ENCODE measurements at places on chromosomes 1 and 21. TPM values are rescaled to one million over a fixed set of nuclear protein-coding genes. Genes with fewer than 3 reads are reported as not detected.

DNA sequence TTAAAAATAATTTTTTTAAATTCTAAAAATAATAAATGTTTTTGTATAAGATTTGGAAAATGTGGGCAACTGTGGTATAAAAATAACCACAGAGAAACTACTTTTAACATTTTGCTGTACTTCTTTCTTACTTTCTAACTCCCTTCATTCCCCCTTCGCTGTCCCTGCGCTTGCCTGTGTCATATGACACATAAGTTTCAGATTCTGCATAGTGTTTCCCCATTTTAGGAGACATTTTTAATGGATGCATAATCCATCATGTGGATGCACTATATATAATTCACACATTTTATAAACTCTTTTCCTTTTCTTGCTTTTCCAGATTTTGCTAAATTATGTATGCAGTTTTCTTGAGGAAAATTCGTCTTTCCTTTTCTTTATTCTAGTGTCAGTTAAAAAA is 16.3 kb downstream of the ATG4C start:
- no peak for DNase-seq

GRCh38 chr1:50527249-50527986 is 104.2 kb upstream of the DMRTA2 start:
- no peak for DNase-seq

DNA sequence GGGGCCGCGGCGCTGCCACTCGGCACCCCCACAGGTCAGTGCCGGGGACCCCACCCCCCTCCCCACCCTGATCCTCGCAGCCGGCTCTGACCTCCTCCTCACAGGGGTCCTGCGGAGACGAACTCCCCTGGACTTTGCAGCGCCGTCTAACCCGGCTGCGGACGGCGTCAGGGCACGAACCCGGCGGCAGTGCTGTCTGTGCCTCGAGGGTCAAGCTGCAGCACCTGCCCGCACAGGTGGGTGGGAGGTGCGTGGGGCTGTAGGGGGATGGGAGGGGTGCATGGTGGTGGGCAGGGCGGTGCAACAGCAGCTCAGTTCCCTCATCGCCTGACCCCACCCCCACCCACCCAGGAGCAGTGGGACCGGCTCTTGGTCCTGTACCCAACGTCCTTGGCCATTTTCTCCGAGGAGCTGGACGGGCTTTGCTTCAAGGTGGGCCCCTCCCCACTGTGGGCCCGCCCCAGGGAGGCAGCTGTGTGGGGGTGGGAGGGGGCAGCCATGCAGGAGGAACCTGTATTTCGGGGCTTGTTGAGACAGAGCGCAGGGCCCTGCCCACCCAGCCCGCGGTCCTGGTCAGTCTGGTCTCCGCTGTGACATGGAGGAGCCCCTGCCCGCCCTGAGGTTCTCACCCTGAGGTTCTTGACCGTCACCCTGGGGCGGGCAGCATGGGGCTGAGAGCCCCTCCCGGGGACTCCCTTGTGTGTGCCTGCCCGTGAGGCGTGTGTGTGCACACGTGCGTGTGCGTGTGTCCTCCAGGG is 4.9 kb downstream of the PLEKHN1 start:
- DNase-seq: no peak

DNA sequence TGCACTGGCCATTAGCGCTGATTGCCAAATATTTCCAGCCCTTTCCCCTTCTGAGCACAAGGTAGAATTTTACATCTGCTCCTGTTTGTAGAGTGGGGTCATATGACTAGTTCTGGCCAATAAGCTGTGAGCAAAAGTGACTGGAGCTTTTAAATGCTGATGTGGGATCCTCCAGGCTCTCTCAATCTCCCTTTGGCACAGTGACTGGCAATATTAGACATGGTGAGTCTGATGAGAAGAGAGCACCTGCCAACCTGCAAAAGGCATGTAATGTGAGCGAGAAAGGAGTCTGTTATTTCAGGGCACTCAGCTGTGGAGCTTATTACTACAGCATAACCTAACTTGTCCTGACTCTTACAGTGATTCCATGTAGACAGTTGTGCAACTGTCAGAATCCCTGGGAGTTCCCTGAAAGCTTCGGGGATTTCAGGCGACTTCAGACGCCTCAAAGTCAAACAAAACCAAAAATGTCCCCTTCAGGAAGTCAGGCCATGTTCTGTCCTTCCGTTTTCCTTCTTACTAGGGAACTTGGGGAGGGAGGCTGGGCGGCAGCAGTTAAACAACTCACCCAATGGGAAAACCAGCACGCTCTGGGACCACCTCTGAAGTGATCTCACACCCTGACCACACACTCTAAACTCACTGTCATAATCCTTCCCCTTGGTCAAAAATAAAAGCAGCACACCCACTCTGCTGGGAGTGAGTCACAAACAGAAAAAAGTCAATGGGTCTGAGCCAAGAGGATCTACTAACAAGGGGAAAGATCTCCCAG is 3.6 kb upstream of the RASSF5 start:
- DNase-seq: peak; percentile 64

- no peak for DNase-seq
Observed at GRCh38 chr1:23196627-23197328, 20.5 kb downstream of the HTR1D start.

- no peak for DNase-seq
Observed at GRCh38 chr21:46248422-46248782, 19.8 kb upstream of the LSS start.

GRCh38 chr1:60739729-60740128 is 342.6 kb upstream of the NFIA start:
- DNase-seq: no peak

DNA sequence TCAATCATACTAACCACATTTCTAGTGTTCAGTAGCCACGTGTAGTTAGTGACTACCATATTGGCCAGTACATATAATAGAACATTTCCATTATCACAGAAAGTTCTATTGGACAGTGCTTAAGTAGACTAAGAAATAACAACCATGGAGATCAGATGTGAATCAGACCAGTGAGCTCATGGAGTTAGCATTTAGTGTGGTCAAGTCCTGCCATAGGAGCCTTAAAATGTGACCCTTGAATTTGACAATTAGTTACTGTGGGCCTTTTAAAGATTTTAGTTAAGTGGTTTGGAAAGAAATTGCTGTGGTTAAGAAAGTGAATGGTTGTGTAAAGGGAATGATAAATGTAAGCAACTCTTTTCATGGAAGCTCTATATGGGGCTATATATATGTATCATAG is 123.4 kb downstream of the POU2F1 start:
- no peak for DNase-seq

DNA sequence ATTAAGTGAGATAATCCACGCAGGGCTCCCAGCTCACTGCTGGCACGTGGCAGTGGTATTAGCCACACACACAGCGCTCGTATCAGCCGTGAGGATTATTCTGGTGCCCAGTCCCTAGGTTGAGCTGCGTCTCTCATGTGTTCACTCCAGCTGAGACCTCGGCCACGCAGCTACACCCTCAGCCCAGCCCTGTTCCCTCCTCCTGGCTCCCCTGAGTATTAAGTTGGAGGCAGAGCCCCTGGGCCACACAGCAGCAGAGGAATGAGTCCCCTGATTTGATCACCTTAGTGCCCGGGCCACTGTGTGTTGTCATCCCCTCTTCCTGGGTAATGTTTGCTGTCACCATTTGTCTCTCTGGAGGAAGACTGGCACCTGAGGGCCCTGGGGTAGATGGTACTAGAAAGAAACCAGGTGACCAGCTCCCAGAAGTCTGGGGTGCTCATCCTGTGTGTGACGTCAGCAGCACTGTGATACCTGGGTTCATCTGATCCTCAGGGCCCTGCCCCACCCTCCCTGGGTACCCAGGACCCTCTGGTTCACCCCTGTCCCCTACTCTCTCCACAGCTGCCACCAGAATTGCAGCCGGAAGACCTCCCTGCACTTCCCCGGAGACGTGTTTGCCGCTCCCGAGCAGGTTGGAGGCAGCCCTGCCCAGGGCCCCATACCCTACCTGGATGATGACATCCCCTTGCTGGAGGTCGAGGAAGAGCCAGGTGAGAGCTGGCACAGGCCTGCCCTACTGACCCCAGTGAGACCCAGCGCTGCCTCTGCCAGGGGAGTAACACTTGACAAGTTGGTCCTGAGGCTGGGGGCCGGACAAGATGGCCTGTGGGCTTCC is 40.1 kb downstream of the DISP3 start:
- DNase-seq: no peak

DNA sequence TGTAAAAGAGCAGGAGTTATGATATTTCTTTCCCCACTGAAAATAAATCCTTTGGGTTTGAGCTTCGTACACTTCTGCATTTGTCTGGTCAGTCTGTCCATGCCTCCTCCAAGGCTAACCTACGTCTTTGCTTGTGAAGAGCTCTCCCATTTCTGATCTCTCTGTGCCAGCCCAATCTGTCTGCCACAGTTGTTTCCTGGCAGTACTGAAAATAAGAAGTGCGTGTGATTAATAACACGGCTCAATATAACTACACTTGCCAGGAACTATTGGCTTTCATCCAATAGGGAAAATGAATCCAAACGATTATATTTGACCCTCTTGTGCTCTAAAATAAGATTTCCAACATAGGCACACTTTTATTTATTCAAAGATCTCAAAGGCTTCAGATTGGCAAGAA is 19.2 kb upstream of the COL24A1 start:
- DNase-seq: no peak

GRCh38 chr1:199073166-199073565 is 434.3 kb downstream of the PTPRC start:
- DNase-seq: no peak

DNA sequence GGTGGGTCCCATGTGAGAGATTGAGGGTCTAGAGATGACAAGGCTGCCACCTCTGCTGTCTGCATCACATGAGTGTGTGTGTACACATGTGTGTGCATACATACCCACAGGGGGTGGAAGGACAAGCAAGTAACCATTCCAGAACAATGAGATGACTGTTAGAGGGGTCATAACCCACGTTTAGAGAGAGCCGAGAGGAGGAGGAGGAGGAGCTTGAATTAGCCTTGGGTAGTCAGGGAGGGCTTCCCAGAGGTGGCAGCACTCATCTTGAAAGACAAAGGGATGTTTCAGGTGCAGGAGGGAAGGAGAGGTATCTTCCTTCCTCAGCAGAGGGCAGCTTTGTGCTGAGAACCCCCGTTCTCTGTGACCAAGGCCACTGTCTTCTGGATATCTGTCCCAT is 21.3 kb downstream of the TNFRSF1B start:
- no peak for DNase-seq

- DNase-seq: no peak
Observed at GRCh38 chr1:44945967-44946366, 40.4 kb downstream of the EIF2B3 start.

LHX8 gene
- not detected for total RNA-seq

TMEM61 gene
- total RNA-seq: not detected

SH3BGR gene
- 89.3 TPM for total RNA-seq

Measured in heart right ventricle (tissue), 16 donors.